ENCODE measurements at places on chromosomes 7 and 10.

- no peak for DNase-seq
Measured at GRCh38 chr7:39406467-39406866, 159.7 kb upstream of the YAE1 start.

GRCh38 chr10:102451105-102451969 lies at the start of gene C10orf95:
Gene C10orf95, minus strand, starts transcription at chr10:102451543. Its CDS starts 450 bp downstream, at chr10:102451093.
- DNase-seq, result no peak

DNA sequence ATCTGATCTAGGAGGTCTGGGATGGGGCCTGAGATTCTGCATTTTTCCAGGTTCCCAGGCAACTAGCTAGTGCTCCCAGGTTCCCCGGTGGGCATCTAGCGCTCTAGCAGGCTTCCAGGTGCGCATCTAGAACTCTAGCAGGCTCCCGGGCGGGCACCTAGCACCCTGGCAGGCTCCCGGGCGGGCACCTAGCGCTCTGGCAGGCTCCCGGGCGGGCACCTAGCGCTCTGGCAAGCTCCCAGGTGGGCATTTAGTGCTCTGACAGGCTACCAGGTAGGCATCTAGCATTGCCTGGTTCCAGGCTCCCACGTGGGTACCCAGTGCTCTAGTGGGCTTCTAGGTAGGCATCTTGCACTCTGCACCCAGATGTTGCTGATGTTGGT lies 414.7 kb downstream of the PLXNA4 start:
- DNase-seq, result no peak

- no peak for DNase-seq
Measured at GRCh38 chr7:20440472-20441105, 109.9 kb downstream of the ITGB8 start.

DNA sequence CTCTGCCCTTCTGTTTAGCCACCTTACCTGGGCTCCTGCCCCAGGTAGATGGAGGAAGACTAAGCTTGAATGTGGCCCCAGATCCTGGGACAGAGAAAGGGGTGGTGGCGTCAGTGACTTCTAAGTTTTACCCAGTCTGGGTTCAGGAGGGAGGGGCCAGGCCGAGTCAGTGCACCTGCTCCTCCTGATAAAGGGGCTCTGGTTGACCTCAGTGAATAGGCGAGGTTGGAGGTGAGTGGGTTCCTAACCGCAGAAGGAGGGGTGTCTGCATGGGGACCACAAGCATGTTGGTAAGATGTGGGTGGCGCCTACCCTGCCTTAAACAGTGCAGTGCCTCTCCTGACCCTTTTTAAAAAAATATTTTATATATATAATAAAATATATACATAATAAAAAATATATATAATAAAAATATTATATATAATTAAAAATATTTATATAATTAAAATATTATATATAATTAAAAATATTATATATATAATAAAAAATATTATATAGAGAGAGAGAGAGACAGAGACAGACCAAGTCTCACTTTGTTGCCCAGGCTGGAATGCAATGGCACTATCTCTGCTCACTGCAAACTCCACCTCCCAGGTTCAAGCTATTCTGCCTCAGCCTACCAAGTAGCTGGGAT lies 97.3 kb upstream of the GTF2I start:
- no peak for DNase-seq

GRCh38 chr7:128065872-128066271 lies 34.6 kb upstream of the LRRC4 start:
- no peak for DNase-seq
